Heart right ventricle (tissue), 16 donors: ENCODE measurements at places on chromosomes 3 and 15. TPM values are rescaled to one million over a fixed set of nuclear protein-coding genes. Genes with fewer than 3 reads are reported as not detected.

DNA sequence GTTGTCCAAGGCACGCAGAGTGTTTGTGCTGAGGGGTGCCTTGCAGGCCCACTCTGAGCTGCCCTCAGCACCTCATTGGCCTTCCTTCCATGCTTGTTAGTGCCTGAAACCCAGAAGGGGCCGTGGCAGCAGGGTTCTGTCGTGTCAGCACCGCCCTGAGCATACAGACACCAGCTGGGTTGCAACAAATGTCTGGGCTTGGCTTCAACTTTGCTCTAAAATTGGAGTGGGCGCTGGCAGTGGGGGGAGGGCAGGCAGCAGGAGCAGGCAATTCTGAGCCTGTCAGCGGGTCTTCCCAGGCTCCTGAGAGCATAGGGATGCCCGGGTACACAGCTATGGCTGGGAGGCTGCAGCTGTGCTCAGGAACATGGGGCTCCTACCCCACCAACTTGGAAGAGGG is 464.3 kb downstream of the EPHA3 start:
- DNase-seq = peak; percentile 28
- H3K4me3 ChIP-seq = no peak overlapping the region
- no peak overlapping the region for H3K27ac ChIP-seq
- no peaks in the 10 kb centered on the region for H3K4me1 ChIP-seq
- H3K27me3 ChIP-seq = no peaks in the 10 kb centered on the region

- DNase-seq = no peak
- no peaks in the 10 kb centered on the region for H3K36me3 ChIP-seq
- no peak overlapping the region for H3K4me3 ChIP-seq
- no peaks in the 10 kb centered on the region for H3K27me3 ChIP-seq
Measured at GRCh38 chr3:110318108-110318507, 753.5 kb upstream of the NECTIN3 start.

The CNTN6 gene
- total RNA-seq = not detected

The SELENOK gene
- total RNA-seq = 99.2 TPM

The GXYLT2 gene
- total RNA-seq = 10.3 TPM
